Erythroblast (primary cell): ENCODE measurements at places on chromosomes 7 and 10.
A peak's percentile ranks its signal among the peaks of the same experiment; 100 is the strongest.

DNA sequence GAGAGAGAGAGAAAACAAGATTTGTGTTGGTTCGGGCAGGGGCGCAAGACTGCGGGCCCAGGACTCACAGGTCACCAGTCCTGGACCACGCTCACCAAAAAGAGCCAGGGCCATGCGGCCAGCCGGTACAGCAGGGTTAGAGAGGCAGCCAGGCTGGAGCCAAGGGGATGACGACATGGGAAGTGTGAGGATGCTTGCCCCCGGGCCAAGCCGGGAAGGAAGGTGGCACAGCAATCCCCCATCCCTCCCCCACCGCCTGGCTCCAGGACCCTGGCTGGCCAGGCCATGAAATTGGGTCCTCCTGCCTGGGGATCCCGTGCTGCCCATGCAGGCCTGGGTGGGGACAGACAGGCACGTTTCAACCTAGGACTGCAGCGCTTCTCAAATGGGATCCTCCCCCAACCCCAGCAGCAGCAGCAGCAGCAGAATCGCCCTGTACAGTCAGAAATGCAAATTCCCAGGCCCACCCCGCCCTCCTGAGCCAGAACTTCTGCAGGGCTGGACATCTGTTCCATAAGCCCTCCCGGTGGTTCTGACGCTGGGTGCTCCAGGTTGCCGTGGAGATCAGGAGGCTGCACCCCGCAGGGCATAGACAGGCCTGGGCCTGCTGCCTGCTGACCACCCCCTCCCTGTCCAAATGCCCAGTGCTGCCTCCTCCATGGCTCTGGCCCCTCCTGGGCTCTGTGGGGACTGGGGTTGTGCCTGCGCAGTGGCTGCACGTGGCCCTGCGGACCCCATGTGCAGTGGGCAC, 35.0 kb downstream of the YKT6 start:
- DNase-seq: no peak

GRCh38 chr10:32982293-32982709, 24.3 kb upstream of the ITGB1 start:
- no peak for DNase-seq

GRCh38 chr7:41870461-41871138, 167.7 kb upstream of the INHBA start:
- no peak for DNase-seq

- DNase-seq: no peak
Measured at GRCh38 chr10:89646889-89647657, 2.0 kb upstream of the PANK1 start.

- peak; percentile 84 for DNase-seq
Measured at GRCh38 chr7:50333221-50333651, 28.7 kb downstream of the IKZF1 start.

- DNase-seq: peak; percentile 87
Measured at GRCh38 chr10:101840741-101841453, 2.7 kb downstream of the KCNIP2 start.

GRCh38 chr10:72121389-72121788, 33.0 kb upstream of the SPOCK2 start:
- DNase-seq: no peak

DNA sequence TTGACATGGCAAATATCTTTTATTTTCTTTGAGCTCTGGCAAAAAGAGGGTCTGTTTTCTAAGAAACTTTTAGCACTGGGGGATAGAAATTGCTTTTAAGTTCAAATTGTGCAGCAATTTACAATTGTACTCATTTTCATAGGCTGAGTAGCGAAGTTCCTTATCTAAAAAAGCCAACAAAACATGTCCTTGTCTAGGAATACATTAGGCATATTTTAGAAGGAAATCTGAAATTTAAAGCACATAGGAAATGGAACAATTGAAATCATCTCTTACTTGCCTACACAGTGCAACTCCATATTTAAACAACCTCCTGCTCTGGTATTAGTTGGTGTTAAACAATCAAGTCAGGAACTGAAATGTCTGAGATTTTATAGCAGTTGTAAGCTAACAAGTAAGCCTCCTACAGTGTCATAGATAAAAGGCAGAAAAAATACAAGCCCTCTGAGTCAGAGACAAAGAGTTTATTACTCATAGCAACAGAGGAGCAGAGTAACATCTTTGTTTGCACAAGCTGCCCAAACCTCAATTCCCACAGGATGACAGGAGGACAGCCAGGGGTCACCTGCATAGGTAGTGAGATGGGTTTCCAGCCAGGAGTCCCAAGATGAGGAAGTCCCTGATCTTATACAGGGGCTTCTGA, 280.2 kb upstream of the HGF start:
- DNase-seq: no peak

- DNase-seq: no peak
Measured at GRCh38 chr10:7350541-7351195, 60.2 kb downstream of the SFMBT2 start.

DNA sequence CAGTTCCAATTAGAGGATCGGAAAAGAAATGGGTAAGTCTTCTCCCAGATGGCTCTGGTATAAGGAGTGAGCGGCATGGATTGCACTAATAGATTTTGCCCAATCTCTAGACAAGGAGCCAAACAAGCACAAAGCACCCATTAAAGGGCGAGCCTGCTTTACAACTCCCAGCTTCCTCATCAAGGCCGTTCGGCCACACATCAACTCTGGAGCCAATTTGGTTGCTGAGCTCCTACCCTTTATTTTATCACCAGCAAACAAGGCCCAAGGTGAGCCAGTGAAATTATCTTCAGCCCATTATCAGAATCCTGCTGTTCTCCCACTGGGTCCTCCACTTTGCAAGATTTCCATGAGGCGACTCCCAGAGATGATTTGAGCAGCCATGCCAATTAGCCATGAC, 292.2 kb upstream of the NPVF start:
- DNase-seq: no peak

DNA sequence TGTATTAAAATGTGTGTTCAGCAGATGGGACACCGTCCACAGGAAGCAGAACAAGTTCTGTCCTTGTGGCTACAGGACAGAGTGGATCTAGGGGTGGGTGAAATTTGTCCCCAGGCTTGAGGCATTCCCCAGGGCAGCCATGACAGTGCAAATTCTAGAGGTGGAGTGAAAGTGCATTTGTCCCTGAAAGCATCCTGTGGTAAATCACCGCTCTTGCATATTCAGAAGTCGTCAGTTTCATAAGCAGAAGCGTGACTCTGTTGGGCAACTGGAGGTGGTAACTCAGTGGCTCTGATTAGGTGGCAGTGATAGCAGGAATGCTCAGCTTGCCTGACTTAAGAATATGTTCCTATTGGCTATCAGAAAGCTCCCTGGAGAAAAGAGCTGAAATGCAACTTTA, 96.6 kb downstream of the SNX10 start:
- no peak for DNase-seq

- DNase-seq: peak; percentile 61
Measured at GRCh38 chr10:123149568-123150270, 1.8 kb downstream of the HMX2 start.

DNA sequence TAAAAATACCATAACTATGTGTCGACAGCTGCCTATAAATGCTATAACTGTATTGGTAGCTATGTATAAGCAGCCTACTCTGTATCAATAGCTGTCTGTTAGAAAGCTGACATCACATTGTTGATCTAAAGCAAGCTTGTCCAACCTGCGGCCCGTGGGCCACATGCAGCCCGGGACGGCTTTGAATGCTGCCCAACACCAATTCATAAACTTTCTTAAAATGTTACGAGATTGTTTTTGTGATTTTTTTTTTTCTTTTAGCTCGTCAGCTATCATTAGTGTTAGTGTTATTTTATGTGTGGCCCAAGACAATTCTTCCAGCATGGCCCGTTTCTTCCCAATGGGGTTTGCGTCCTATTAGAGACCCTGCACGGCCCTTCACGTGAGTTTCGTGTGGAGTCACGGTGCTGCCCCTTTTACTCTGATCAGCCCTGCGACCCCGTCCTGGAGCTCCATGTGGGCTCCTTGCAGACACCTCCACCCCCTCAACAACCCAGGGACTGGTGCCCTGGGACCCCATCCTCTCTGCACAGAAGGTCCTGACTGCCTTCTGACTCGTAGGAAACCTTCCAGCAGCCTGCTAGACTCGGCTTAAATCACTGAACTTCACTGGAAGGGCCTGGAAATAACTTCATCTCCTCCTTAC, 4.5 kb upstream of the PRKAR1B start:
- no peak for DNase-seq

DNA sequence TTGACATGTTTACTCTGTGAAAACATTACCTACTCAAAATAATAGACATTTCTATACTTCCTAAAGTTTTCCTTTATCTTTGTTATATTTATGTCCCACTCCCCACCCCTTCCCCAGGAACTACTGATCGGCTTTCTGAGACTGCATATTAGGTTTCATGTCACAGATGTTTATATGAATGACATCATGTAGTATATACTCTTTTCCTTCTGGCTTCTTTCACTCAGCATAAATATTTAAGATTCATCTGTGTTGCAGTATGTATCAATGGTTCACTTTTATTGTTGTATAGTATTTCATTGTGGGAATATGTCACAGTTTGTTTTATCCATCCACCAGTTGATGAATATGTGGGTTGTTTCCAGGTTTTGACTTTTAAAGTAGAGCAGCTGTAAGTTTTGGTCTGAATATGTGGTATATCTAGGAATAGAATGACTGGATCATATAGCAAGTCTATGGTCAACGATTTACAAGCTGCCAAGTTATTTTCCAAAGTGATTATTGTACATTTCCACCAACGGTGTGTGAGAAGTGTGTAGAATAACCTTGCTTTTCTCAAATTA, 73.8 kb upstream of the CAV2 start:
- DNase-seq: no peak

GRCh38 chr7:137836541-137836940, 10.2 kb downstream of the DGKI start:
- DNase-seq: no peak

DNA sequence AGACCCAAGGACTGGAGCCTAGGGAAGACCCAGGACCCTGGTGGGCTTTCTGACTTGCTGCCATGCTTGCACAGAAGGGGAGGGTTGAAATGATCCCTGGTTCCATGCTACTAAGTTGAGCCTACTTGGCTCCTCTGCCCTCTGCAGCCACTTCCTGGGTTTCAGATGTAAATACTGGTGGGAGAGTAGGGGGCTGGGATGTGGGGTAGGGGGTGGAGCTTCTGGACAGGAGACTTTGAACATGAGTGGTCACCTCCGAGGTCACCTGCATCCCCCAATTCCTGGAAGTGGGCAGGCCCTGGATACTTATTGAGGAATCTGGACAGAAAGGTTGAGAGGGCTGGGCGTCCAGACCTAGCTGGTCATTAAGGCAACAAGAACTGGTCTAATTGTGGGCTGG, 2.9 kb upstream of the ZMIZ1 start:
- DNase-seq: no peak

- DNase-seq: no peak
Measured at GRCh38 chr10:97217299-97217698, 31.5 kb upstream of the SLIT1 start.

- no peak for DNase-seq
Measured at GRCh38 chr10:56662765-56663447, 301.8 kb upstream of the ZWINT start.

- DNase-seq: peak; percentile 25
Measured at GRCh38 chr7:133253519-133253875, 619 bp downstream of the EXOC4 start.

- no peak for DNase-seq
Measured at GRCh38 chr10:8392216-8392615, 337.7 kb downstream of the GATA3 start.

GRCh38 chr10:22542773-22543172, 171.6 kb downstream of the PIP4K2A start:
- no peak for DNase-seq

DNA sequence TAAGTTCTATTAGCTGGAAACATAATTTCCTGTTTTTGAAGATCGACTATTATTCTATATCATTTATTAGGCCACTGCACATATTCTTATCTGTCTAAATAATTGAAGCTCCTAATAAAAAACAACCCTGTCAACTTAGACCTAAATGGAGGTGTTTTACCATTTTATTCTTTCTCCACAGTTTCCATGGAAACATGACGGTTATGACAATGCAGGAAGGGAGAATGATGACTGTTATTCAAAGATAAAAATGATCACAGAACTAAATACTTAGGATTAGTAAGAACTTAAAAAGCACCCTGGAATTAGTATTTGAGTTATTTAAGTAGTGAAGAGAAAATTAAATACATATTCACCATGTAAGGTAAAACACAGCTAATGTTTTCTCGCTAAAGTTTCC, 119.9 kb upstream of the DKK1 start:
- no peak for DNase-seq

- peak; percentile 23 for DNase-seq
Measured at GRCh38 chr7:83655951-83656556, 7.1 kb upstream of the SEMA3E start.

GRCh38 chr10:124222988-124223710, 129.8 kb upstream of the CHST15 start:
- no peak for DNase-seq

DNA sequence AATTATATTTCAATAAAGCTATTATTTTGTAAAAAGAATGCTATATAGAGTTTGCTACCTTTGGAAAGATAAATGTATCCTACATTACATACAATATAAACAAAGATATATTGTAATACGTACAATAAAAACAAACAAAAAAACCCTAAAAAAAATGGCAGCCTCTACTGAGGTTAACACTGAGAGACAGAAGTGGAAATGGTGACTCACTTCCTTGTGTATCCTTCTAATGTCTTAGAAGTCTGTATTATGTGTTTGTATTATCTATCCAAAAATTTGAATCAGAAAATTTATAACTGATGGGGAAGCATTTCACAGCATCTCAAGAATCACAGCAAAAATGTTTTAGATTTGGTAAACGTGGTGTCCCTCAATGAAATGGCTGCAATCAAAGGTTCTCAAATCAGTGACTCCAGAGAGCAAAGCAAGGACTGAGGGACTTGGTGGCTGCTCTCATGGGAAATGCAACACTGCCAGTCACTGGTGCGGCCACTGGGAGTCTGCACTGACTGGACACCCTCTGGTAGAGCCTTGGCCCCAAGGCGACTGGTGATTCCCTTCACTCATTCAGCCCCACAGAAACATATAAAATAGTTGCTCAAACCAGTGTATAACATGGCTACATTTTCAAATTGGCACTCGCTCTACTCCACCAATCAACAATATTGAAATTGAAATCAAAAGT, 53.8 kb downstream of the PANK1 start:
- no peak for DNase-seq

DNA sequence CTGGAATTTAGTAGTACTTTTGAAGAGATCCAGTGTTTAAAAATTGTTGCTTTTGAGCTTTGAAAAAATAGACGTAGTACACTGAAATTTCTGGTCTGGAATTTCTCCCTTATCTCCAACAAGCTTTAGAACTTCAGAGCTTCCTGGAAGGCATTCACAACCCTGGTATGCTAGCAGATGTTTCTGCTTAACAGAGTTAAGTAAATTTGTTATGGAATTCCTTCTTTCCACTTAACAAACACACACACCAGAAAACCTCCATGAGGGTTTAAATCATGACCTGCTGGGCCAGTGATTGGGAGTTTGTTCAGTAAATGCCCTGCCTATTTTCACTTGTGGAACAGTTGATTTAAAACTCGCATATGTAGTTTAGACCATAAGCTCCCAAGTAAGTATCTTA, 13.7 kb downstream of the ASB15 start:
- no peak for DNase-seq

- no peak for DNase-seq
Measured at GRCh38 chr7:93717217-93717900, 142.8 kb upstream of the CALCR start.
